RCC 7860 (cell line): ENCODE measurements at places on chromosomes 3 and 15.
A peak's percentile ranks its signal among the peaks of the same experiment; 100 is the strongest.

- no peak for DNase-seq
Measured at GRCh38 chr15:67070150-67070549, 4.7 kb downstream of the SMAD3 start.

- no peak for DNase-seq
Measured at GRCh38 chr3:125165948-125166553, 46.5 kb downstream of the SLC12A8 start.

GRCh38 chr3:169562988-169563774 lies 100.3 kb downstream of the MECOM start:
- no peak for DNase-seq

GRCh38 chr3:13091898-13092611 lies 18.8 kb upstream of the IQSEC1 start:
- DNase-seq, result peak; percentile 29

DNA sequence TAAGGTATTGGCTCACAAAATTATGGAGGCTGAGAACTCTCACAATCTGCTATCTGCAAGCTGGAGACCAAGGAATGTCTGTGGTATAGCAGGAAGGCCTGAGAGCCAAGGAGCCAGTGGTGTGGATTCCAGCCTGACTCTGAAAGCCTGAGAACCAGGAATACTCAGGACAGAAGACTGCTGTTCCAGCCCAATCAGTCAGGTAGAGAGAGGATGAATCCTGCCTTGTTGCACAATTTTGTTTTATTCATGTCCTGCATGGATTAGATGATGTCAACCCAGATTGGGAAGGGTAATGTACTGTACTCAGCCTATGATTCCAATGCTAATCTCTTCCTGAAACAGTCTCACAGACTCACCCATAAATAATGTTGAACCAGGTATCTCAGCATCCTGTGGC lies 312.4 kb upstream of the KCNMB2 start:
- DNase-seq, result no peak

- DNase-seq, result peak; percentile 31
Measured at GRCh38 chr15:61835496-61836106, 224.6 kb downstream of the VPS13C start.

DNA sequence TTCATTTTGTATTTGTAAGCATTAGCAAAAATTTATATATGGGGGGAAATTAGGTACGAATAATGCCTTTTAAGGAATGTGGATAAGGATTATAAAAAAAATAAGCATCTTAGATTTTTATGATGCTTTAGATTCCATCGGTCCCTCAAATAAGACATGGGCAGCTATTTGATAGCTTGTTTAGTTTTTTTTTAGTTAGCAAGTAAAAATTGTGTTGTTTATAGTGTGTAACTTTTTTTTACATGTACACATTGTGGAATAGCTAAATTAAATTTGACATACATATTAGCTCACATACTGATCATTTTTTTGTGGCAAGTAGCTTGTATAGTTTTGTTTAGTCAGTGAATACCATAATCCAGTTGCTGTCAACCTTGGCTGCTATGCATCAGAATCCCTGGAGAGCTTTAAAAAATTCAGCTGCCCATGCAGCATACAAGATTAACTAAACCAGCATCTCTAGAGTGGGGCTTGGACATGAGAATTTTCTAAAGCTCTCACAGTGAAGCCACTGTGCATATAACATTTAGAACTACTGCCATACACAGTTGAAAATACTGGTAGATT lies 53.9 kb downstream of the TMOD3 start:
- DNase-seq, result no peak

- DNase-seq, result no peak
Measured at GRCh38 chr15:67157521-67158252, 92.3 kb downstream of the SMAD3 start.

GRCh38 chr3:177419904-177420601 lies 222.8 kb upstream of the TBL1XR1 start:
- no peak for DNase-seq

DNA sequence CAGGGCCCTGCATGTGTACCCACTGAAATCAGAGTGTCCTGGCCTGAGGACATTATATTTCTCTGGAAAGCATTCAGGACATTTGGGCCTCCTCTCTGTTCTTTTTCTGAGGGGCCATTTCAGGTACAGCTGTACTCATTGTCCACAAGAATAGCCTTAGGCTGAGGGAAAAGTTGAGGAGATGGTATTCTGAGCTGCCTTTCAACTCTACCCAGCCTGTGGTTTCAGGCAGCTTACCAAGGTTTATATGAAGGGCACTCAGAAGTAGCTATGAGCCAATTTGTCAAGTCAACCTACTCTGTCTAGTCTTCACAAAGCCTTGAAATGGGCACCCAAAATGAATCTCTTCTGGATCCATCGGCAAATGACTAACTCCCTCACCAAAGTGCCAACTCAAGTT lies 9.4 kb downstream of the ATP13A4 start:
- no peak for DNase-seq

DNA sequence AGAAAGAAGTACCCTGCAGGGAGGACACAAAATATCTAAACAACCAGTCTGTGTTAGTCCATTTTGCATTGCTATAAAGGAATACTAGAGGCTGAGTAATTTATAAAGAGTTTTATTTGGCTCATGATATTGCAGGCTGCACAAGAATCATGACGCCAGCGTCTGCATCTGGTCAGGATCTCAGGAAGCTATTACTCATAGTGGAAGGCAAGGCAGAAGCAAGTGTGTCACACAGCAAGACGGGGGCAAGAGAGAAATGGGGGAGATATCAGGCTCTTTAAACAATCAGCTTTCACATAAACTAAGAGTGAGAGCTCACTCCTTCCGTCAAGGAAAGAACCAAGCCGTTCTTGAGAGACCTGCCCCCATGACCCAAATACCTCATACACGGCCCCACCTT lies 614.8 kb downstream of the ZIC1 start:
- DNase-seq, result no peak

- no peak for DNase-seq
Measured at GRCh38 chr3:7194071-7194835, 333.3 kb downstream of the GRM7 start.

GRCh38 chr15:32029862-32030781 lies at the start of gene CHRNA7:
Gene CHRNA7, plus strand, starts transcription at chr15:32030515. Its CDS starts 80 bp downstream, at chr15:32030595.
- no peak for DNase-seq

DNA sequence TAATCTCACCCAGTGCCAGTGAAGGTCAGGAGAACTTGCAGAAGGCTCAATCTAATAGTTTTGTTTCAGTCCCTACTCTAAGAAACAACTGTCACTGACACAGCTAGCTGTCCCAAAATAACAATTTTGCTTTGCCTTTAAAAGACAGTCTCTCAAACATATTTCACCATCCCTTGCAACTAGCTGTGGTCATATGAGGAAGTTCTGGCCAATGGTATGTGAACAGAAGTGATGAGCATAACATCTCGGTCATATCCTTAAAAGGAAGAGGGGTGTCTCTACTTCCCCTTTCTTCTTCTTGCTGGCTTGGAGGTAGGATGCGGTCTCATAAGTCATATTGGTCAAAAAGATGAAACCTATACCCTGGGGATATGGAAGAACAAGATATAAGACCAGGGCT lies 198.1 kb downstream of the NEK10 start:
- DNase-seq, result no peak

GRCh38 chr3:161050935-161051334 lies 54.2 kb downstream of the B3GALNT1 start:
- no peak for DNase-seq

DNA sequence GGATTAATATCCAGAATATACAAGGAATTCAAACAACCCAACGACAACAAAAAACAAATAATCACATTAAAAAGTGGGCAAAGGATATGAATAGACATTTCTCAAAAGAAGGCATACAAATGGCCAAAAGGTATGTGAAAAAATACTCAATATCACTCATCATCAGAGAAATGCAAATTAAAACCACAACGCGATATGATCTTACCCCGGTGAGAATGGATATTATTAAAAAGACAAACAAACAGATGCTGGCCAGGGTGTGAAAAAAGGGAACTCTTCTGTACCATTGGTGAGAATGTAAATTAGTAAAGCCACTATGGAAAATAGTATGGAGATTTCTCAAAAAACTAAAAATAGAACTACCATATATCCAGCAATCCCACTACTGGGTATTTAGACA lies 43.5 kb upstream of the MEF2A start:
- no peak for DNase-seq

DNA sequence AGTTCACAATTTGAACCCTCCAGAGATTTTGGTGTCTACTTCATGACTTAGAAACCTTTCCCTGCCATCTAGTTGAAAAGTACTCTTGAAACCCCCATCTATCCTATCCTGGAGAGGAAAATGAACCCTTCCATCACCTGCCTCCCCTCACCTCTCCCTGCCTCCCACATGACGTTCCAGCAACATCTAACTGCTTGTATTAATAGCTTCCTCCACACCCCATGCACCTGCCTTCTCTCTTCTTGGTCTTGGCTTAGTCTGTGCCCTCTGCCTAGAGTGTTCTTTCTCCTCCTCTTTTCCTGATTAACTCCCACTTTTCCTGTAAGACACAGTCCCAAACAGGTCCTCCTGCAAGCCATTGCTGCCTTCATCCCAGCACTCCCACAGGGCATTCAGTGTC lies 107.8 kb downstream of the LIPC start:
- no peak for DNase-seq

- DNase-seq, result no peak
Measured at GRCh38 chr3:99902091-99902490, 84.4 kb downstream of the CMSS1 start.

- no peak for DNase-seq
Measured at GRCh38 chr15:58240191-58240932, 102.2 kb downstream of the AQP9 start.

DNA sequence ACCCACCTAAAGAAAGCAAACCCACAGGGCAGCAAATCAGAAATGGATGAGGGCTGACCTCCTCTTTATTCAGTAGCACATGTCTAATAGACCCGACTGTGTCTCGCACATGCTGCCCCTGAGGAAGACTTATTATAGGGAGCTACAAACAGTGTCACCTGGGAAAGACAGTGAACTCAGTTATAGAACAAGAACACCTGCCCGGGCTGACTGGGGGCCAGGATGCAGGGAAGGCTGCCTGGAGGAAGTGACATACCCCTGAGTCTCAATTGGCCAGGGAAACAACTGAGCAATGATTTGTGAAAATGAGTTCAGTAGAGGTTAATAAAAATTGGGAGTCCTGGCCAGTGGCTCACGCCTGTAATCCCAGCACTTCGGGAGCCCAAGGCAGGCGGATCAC lies 78.7 kb upstream of the CGNL1 start:
- no peak for DNase-seq

- peak; percentile 85 for DNase-seq
Measured at GRCh38 chr3:66500576-66501482, at the start of gene LRIG1. Gene LRIG1, minus strand, starts transcription at chr3:66501022. Its CDS starts 615 bp downstream, at chr3:66500407.

DNA sequence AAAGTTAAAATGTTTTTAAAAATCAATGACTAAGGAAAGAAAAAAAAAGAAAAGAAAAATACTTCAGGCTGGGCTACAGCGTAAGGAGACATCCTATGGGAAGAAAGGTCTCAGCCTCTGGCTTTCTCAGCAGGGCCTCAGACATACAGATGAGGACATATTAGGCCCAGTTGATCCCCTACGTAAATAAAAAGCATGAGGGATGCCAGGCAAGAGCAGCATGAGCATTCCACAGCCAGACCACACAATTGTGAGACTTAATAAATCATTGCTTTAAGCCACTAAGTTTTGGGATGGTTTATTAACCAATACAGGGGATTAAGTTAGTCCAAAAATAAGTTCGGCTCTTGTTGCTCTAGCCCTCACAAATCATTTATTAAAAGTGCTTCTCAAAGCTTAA lies 394.1 kb upstream of the NECTIN3 start:
- no peak for DNase-seq

- DNase-seq, result no peak
Measured at GRCh38 chr15:47603026-47603425, 114.3 kb upstream of the SEMA6D start.

- DNase-seq, result peak; percentile 89
Measured at GRCh38 chr3:58609990-58610389, 32.8 kb upstream of the FAM107A start.

- no peak for DNase-seq
Measured at GRCh38 chr3:147359177-147360050, 46.9 kb downstream of the ZIC4 start.

GRCh38 chr15:71089801-71090200 lies 25.5 kb upstream of the THSD4 start:
- no peak for DNase-seq

- no peak for DNase-seq
Measured at GRCh38 chr3:120275618-120276017, 9.4 kb downstream of the GPR156 start.

DNA sequence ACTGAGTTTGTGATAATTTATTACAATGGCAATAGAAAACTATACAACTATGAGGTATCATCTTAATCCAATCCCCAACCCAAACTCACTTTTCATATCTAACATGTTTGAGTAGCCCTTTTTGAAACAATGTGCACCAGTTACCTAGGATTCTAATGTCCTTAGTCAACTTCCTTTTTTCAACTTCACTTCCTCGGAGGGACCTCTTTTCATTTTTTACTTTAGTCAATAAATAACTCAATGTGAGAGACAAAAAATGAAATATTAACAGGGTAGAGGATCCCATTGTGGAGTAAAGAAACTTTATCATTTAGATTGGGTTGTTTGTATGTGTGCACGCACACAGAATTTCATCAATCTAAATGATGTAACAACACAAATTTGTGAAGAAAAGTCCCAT lies 193.6 kb upstream of the LRRC3B start:
- DNase-seq, result peak; percentile 38

DNA sequence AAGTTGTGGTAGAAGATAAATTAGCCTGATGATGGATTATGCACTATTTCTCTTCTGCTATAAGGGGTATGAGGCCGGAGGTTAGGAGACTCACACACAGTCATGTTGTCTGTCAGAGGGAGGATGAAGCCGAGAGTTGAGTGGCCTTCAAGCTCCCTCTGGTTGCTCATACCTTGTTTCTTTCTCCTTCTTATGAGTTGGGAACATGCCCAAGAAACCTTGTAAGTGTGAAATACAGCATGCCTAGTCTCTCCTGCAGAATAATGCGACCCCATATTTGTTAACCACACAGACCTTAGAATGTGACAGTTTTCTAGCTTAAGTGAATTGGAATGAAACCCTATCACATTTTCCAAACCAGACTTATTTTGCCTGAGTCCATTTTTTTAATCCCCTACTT lies 366.7 kb downstream of the PTPRG start:
- no peak for DNase-seq

DNA sequence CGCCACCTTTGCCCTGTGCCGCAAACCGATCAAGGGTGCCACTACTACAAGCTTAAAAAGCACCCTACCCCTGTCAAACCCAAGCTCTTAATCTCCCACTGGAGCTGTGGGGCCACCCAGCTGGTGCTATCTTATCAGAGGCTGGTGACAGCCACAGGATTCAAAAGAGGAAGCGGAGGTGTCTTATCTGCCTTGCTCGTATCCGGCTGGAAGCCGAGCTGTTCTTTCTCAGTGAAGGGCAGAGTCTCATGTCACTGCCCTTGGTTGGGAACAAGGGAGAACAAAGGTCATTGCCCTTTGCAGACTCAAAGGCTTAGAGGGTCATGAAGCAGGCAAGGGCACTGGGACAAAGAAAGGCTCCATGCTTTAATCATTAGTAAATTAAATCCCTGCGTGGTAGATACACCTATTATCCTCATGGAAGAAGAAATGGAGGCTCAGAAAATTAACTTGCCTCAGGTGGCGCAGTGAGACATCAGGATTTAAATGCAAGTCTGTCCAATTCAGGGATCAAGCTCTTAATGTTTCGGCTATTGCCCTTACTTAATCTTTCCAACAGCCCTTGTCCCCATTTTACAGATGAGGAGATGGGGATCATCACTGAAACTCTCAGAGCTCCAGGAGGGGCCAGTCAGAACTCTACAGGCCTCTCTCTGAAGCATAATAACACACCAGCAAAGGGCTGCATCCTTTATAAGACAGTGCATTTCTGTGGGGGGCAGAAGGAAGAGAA lies 360.0 kb upstream of the PROK2 start:
- no peak for DNase-seq
